ENCODE measurements at places on chromosomes 5 and 9.
A peak's percentile ranks its signal among the peaks of the same experiment; 100 is the strongest.

GRCh38 chr5:122401976-122402725 lies 90.1 kb downstream of the SNCAIP start:
- DNase-seq = no peak

GRCh38 chr5:125236981-125237380 lies 490.5 kb upstream of the ZNF608 start:
- DNase-seq = no peak

GRCh38 chr5:140042643-140043507 lies at the start of gene NRG2:
Gene NRG2 (minus strand): TSS chr5:140043299.
- DNase-seq = no peak

DNA sequence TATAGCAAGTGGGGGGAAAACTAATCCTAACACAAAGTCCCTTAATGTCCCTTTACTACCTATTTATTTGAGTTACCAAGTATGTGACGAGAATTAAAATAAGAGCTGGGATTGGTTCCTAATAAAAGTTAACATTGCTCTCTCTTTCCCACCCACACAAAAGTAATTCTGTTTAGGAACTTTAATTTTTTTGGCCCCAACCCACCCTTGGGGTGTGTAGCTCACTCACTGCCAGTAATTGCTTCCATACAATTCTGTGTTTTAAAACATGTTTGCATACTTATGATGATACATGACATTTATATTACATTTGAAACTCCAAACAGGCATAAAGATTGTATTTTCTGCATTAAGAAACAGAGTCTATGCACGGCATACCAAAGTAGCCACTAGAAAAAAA lies 106.5 kb downstream of the BNC2 start:
- no peak for DNase-seq

DNA sequence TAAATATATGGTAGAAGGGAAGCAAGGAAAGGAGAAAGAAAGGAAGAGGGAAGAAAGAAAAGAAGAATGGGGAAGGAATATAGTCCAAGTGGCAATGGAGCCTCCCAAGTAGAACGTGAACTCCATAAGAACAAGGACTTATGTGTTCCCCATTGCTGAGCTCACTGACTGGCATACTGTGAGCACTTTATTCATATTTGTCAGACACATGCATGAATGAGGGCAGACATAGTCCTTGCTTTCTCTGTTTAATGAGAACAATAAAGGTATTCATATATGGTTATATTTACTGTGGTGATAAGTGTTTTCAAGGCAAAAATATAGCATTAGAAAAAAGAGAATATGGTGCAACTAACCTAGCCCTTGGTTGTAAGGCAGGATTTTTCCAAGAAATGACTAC lies 23.6 kb upstream of the HMHB1 start:
- DNase-seq = no peak

GRCh38 chr9:113962396-113962795 lies 86.3 kb downstream of the ZNF618 start:
- DNase-seq = no peak

- DNase-seq = no peak
Measured at GRCh38 chr5:137348759-137349158, 150.4 kb downstream of the SPOCK1 start.

- DNase-seq = no peak
Measured at GRCh38 chr5:102801371-102801770, 46.3 kb downstream of the PAM start.

GRCh38 chr5:148708854-148709253 lies 54.5 kb upstream of the HTR4 start:
- DNase-seq = no peak

DNA sequence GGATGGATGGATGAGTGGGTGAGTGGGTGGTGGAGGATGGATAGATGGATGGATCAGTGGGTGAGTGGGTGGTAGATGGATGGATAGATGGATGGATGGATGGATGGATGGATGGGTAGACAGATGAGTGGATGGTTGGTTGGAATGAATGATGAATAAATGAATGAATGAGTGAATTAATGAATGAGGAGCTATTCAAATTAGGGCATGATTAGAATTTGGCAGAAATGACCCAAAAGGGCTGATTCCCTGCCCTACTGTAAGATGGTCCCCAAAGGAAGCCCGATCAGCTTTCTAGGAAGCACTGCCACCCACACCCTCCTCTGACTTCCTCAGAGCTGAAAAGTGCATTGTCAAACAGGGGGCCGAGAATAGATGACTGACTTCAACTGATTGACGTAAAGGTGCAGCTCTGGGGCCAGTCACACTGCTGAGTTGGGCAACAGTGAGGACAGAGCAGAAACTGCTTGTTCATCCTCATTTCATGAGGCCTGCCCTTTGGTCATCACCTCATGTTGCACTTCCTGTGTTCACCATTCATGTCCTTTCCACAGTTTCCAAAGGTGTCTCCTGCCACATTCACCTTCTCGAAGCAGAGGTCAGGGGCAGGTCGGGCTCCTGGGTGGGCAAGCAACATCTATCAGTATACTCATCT lies 34.3 kb downstream of the NIPAL4 start:
- DNase-seq = no peak

- no peak for DNase-seq
Measured at GRCh38 chr5:89281211-89281610, 398.2 kb upstream of the MEF2C start.

GRCh38 chr9:124270504-124271335 lies 13.0 kb downstream of the NEK6 start:
- DNase-seq = no peak

- no peak for DNase-seq
Measured at GRCh38 chr5:76703707-76704106, 12.2 kb upstream of the F2R start.

DNA sequence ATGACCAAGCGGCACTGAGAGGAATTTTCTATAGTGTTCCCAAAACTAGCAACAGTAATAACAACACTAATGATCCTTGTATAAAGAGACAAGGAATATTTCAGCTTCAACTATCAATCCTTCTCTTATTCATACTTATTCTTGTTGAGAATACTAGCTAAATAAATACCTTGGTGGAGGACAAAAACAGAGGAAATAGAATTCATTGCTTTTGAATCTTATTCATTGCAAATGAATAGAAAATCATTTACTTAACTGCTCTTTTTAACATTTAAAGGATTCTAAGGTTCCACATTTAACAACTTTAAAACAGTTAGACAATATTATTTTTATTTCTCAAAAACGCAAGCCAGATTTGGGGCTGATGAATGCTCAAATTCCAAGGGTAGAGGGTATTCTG lies 22.4 kb downstream of the SKIC3 start:
- DNase-seq = no peak

GRCh38 chr9:5085993-5086392 lies 99.4 kb downstream of the INSL6 start:
- DNase-seq = no peak

DNA sequence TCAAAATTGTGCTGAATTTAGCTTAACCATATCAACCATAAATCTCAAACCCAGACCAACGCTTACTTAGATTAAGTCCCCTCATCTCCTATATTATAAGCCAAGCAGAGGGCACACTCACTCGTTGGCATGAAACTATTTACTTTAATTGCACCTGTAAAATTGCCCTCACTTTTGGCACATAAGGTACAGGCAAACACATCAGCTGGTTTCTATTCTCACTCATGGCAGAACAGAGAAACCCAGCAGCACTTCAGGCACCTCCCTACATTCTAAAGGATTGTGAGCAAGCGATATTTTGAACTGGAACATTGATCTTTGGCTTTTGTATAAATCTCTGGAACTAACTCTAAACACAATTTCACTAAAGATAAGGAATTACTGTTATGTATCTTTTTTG lies 845.6 kb upstream of the CDH6 start:
- no peak for DNase-seq

GRCh38 chr5:16540421-16540820 lies 74.8 kb upstream of the ZNF622 start:
- peak; percentile 94 for DNase-seq
